ENCODE measurements at places on chromosomes 7 and 10.

DNA sequence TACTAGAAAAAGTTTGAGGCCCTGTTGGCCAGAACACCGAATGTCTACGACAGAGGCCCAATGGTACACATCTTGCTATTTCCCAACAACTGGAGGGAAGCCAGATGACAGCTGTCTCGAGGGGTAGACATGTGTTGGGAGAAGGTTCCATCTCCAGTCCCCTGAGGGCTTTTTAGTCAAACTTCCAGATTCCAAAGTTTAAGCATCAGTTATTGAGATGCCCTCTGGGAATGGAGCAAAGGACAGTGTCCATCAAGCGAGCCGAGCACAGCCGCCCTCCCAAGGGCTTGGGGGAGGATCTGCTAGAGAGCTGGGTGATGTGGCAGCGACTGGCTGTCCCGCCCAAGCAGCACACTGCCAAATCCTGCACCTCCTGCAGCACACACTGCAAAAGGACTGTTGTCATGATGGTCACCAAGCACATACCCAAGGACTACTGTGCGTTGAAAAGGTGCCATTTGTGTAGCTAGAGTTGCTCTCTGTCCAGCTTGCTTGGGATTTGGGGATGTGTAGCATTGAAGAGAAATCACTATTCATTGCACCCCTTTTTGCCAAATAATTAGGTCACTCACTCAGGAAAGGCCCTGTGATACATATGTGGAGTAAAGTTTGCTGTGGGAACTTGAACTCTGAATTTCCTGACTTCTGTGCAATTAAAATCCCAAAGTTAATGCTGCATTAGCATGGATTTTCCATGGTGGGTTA lies 164.6 kb downstream of the TRIL start:
- no peak for DNase-seq

GRCh38 chr7:105354383-105354782 lies 34.3 kb downstream of the SRPK2 start:
- DNase-seq, result peak; percentile 33

DNA sequence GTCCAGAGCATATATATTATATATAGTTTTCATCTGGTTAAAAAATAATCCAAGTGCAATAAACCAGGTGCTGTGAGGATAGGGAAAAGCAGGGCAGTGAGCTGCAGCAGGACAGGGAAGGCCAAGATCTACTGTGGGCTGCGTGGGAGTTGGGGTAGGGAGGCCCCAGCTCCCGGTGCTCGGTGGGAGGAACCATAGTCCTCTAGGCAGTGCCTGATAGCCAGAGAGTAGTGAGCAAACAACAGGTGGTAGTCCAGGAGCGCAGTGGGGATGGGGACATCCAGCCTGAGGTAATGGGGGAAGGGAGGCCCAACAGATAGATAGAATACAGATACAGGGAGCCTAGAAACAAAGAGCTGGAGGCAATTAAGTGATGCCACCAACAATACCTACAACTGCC lies 4.1 kb upstream of the BMPR1A start:
- no peak for DNase-seq

DNA sequence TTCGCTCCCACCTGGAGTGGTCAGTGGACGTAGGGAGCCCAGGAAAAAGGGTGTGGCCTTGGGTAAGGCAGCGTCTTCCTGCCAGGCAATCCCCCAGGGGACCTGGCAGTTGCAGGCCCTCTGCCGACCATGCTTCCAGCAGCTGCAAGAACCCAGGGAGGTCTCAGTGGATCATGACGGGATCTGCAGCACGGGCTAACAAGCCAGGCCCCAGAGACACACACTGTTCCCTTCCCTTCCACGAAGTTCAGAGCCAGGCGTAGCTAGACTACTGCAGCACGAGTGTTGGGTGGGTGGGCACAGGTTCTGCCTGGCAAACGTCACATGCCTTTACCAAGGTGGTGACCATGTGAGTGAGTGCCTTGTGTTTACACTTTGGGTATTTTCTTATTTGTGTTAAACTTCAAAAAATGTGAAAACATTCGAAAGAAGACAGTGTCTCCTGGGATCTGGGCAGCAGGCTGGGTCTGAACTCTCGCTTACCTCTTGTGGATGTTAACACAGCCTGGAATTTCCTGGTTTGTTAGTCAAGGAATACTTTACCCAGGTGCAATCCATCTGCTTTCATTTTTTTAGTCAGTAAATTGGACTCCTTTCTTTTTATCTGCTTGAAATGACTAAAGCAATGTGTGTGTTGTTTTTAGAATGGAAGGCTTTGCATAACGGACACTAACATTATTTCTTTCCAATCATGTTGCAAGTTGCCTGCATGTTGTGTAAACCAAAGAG lies 48.2 kb upstream of the VIPR2 start:
- no peak for DNase-seq

DNA sequence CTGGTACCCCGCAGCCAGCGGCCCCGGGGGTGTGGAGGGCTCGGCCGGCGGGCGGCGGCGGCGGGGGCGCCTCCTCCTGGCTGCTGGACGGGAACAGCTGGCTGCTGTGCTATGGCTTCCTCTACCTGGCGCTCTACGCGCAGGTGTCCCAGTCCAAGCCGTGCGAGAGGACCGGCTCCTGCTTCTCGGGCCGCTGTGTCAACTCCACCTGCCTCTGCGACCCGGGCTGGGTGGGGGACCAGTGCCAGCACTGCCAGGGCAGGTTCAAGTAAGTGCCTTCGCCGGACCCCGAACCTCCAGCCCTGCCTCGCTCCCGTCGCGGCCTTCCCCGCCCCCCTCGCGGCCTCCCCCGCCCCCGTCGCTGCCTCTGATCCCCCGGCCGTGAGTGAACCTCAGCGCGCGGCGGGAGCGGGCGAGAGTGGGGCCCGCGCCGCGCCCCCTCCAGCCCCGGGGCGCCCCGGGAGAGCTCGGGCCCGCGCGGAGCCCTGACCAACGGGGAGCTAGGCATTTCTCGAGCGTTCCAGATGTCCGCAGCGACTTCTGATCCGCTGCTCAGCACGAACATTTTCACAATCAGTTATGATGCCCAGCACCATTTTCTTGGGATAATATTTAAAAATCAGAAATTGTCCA lies 727 bp downstream of the ATRNL1 start:
- DNase-seq, result peak; percentile 30

- DNase-seq, result no peak
These were observed 549.9 kb downstream of the DNAJB6 start for GRCh38 chr7:157886711-157887110.

DNA sequence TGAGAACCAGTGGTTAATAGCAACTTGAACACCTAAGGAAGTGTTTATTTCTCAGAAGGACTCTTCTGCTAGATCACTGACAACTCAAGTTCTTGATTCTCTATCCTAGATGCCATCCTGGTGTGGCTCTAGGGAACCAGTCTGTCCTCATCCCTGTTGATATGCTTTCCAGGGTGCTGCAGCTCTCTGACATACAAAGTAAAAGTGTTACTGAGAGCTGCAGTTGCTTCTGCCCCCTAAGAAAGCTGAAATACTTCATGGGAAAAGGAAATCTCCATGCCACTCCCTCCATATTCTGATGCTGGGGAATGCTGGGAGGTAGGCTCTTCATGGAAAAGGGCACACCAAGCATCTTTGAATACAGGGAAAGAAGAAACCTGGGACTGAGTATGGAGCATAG lies 168.1 kb downstream of the KLF6 start:
- DNase-seq, result no peak

DNA sequence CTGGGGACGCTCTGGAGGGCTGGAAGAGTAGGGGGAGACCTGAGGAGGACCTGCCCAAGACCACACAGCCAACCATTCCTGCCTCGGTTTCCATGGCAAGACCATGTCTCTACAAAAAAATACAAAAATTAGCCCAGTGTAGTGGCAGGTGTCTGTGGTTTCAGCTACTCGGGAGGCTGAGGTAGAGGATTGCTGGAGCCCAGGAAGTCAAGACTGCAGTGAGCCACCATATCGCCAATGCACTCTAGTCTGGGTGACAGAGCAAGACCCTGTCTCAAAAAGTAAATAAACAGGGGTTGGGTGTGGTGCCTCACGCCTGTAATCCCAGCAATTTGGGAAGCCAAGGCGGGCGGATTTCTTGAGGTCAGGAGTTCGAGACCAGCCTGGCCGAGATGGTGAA lies 48.7 kb downstream of the CLIP2 start:
- no peak for DNase-seq

DNA sequence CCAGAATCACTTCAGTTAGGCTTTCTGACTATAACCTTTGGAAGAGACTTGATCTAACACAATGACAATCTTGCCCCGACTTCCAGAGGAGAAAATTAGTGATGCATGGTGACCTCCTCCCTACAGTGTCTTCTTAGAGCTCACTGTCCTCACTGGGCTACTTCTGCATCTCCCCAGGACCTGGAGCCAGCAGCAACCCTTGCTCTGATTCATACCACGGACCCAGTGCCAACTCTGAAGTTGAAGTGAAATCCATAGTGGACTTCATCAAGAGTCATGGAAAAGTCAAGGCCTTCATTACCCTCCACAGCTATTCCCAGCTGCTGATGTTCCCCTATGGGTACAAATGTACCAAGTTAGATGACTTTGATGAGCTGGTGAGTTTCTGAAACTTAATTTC lies 12.6 kb downstream of the CPA2 start:
- DNase-seq, result no peak

DNA sequence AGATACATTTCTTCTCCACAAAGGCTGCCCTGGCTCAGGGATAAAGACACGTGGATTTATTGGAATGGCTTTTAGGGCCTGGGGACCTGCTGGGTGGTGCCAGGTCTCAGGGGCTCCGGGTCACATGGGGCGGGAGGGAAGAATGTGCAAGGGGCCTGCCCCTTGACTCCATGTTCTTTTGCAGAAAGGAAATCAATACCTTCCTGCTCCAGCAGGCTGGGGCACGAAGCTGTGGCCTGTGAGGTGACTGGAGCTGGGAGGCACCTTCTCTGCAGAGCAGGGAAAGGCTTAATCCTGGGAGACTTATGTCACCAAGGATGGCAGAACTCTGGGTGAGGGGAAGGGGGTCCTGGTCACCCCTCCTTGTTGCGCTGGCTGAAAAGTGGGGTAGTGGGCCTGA lies 42.3 kb upstream of the GNA12 start:
- no peak for DNase-seq

- DNase-seq, result no peak
These were observed 637.2 kb downstream of the INHBA start for GRCh38 chr7:41065663-41066062.

- peak; percentile 56 for DNase-seq
These were observed 173.9 kb upstream of the SLC25A13 start for GRCh38 chr7:96495751-96496216.

GRCh38 chr10:11870461-11870780 lies 47.3 kb downstream of the PROSER2 start:
- DNase-seq, result no peak

DNA sequence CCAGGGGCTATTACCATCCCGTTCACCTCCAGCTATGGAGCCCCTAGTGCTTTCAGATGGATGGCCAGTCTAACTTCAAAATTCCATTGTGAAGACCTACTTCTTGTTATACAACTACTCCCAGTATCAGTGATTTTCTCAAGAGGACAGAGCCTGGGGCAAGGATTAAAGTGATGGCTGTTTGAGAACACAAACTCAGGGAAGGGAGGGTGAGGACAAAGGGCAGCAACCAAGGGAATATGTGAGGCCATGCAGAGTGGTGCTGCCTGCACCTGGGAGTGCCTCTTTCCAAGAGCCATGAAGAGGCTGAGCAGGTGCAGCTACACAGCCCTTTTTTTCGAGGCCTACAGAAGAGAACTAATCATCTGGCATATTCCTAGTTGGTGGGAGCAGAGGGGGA lies 303.5 kb upstream of the BMPER start:
- DNase-seq, result no peak

GRCh38 chr10:33556620-33557019 lies 222.2 kb upstream of the NRP1 start:
- no peak for DNase-seq

DNA sequence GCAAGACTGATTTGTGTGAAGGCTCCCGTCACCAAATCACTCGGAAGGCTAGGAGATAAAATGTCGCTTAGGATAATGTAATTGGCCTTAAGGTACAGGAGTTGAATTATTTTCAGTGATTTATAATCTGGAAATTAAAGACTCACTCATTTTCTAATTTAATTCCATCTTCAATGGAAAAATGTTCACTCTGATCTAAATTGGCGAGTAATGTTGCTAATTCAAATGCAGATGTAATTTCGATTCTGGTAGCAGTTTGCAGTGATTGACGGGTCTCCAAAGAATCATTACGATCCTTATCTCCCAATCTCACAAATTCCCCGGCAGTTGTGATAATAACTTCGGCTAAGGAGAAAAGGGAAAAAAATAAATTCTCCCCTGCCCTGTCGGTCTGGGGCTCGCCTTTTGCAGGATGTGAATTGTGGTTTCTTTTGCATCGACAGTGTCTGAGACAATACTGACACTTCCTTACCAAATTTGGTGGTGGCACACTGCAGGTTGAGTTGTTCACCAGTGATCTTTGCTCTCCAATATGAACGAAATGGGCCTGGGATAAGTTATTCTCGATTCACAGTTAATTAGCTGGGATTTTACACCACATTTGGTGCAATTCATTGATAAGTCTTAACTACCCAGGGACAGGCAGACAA lies 215.1 kb upstream of the GPR26 start:
- no peak for DNase-seq

GRCh38 chr7:151080522-151081169 lies at the start of gene FASTK:
FASTK (minus strand) TSS chr7:151080809; CDS start chr7:151080766, 43 bp downstream.
- DNase-seq, result peak; percentile 94

DNA sequence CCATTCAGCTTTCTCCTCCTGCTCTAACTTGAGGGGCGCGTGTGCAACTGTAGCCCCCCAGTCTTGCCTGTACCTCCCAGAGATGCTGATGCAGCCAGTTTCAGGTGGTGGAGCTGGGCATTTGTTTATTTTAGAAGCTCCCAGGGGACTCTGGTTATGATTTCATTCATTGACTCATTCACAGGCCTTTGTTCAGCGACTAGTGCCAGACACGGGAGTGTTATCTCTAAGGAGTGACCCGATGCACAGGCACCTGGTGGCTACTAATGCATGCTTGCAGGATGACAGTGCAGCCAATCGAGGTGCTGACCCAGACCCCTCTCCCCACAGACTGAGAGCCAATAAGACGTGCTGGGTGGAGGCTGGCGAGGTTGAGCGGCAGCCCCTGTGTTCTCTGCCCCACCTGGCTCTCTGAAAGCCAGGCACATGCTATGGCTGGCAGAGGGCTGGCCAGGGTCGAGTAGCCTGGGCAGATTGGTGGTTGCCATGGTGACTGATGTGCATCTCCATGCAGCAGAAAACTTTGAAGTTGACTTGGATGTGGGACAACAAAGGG lies 19.7 kb upstream of the SLC18A2 start:
- DNase-seq, result no peak

DNA sequence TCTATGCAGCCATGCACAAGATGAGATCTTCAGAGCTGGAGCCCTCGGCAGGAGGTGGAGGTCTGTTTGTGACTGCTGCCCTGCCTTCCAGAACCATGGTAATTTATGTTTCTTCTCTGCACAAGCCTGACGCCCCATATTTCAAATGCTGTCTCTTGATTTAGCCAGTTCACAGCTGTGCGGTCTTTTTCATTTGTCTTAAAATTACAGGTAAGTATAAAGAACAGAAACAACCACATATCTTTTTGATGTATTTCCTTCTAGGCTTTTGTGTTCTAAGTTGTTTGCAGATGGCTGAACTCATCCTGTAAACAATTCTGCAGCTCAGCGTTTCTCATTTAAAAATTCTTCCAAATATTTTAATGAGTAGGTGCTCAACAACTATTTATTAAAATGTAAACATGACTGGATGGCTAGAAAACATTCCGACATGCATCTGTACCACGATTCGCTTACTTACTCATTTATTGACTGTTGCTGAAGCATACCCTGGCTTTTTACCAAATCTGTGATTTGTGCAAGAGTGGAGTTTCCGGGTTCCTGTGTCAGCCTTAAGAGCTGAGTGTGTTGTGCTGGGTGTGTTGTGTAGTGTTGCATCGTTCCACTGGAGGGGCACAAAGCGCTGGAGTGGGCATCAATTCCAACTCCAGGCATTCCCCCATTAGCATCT lies 58.9 kb downstream of the PIP4K2A start:
- DNase-seq, result peak; percentile 62

Data from activated CD4-positive, alpha-beta T cell treated with anti-CD3 and anti-CD28 coated beads for 36 hours (primary cell).